Fibroblast of skin of scalp (primary cell): ENCODE measurements at places on chromosomes 16 and 17.
A peak's percentile ranks its signal among the peaks of the same experiment; 100 is the strongest.

- peak; percentile 46 for DNase-seq
Measured at GRCh38 chr17:69417545-69418483, 3.3 kb downstream of the MAP2K6 start.

DNA sequence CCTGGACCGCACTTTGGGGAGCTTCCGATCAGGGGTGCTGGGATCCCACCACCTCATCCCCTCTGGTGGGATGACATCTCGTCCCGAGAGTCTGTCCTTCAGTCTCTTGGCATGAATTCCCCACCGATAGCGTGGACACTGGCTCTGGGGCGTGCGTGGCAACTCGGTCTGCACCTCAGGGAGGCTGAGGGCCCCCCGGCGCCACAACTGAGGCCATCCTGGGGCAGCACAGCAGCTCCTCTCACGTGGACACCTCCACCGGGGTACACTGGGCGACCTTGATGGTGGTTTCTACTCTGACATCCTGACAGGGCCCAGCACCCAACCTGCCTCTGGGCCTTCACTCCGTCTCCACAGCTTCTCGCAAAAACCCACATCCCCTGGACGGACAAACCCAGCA lies 8.6 kb downstream of the PDIA2 start:
- no peak for DNase-seq

GRCh38 chr16:75085556-75085955 lies 31.0 kb downstream of the LDHD start:
- no peak for DNase-seq

DNA sequence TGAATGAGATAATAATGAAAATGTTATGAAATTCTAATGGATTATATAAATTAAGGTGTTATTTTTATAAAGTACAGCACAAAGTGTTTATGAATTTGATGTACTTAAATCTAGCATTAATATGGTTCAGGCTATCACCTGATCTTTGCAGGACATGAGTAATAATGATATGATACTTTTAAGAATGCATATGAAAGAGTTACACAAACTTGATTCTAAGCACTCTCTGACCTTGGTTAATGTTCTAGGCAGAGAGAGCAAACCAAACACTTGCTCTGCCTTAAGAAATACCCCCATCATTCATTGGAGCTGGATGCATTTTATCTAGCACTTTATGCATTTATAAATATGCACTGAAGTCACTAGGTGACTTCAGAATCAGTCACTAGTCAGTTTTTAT lies 942.2 kb upstream of the CDH8 start:
- DNase-seq: no peak

DNA sequence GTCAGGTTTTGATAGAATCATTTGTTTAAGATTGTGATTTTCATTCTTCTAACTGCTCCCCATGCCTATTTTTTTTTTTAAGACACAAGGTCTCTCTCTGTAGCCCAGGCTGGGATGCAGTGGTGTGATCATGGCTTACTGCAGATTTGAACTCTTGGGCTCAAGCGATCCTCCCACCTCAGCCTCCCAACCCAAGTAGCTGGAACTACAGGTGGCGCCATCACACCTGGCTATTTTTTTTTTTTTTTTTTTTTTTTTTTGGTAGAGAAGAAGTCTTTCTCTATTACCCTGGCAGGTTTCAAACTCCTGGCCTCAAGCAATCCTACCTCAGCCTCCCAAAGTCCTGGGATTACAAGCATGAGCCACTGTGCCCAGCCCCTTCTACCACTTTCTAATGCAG lies 223.3 kb downstream of the CBLN1 start:
- no peak for DNase-seq

DNA sequence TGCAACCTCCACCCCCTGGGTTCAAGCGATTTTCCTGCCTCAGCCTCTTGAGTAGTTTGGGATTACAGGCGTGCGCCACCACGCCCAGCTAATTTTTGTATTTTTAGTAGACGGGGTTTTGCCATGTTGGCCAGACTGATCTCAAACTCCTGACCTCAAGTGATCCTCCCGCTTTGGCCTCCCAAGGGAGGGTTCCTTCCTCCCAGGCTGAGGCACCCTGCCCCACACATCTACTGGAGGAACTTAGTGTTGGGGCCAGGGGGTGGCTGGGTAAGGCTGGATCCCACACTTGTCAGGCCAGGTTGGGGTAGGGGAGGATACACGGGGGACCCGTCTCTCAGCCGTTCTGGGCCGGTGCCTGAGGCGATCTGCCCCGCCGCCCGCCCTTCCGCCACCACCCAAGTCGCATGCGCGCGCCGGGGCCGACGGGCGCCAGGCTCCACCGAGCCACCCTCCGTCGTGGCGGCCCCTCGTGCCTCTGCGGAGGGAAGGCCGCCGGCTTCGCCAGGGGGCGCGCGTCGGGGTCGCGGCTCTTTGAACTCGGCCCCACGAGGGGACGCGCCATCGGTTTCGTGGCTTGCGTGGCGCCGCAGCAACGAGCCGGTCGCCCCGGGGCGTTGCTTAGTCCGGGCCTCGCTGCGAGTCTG lies 15.9 kb downstream of the GRB7 start:
- DNase-seq: peak; percentile 47

DNA sequence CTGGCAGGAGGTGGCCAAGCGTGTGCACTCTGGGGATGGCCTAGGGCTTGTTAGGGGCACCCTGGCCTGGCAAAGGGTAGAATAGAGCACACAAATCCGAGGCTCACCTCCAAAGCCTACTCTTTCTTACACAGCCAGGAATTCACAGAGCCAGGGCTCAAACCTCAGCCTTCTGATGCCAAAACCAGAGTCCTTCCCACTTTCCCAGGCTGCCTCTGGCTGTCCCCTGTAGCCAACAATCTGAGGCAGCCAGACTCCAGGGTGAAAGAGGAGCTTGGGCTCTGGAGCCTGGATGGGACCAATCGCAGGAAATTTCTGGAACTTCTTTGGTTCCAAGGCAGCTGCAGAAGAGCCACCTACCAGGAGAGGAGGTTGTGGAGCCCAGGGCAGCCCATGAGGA lies 127.9 kb downstream of the COPRS start:
- DNase-seq: no peak

DNA sequence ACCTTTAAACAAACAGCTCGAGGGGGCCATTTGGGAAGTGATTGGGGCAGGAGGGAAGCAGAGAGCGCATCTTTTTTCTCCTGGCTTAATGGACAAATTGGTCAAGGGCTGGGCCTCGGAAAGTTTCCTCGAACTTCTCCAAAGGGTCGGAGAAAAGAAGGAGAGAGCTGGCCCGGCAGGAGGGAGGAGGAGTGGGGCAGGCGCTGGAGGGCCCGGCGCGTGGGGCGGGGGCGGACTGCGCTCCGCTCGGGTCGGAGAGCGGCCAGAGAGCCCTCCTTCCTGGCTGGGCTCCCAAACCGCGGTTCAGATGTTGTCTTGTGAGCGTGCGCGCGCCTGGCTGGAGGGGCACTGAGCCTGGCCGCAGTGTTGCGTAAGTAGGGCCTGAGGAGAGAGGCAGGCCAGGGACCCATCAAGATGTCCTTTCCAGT lies 1.2 kb downstream of the MMP2 start:
- peak; percentile 93 for DNase-seq

- peak; percentile 78 for DNase-seq
Measured at GRCh38 chr16:31453255-31454204, 5.8 kb upstream of the ARMC5 start.

DNA sequence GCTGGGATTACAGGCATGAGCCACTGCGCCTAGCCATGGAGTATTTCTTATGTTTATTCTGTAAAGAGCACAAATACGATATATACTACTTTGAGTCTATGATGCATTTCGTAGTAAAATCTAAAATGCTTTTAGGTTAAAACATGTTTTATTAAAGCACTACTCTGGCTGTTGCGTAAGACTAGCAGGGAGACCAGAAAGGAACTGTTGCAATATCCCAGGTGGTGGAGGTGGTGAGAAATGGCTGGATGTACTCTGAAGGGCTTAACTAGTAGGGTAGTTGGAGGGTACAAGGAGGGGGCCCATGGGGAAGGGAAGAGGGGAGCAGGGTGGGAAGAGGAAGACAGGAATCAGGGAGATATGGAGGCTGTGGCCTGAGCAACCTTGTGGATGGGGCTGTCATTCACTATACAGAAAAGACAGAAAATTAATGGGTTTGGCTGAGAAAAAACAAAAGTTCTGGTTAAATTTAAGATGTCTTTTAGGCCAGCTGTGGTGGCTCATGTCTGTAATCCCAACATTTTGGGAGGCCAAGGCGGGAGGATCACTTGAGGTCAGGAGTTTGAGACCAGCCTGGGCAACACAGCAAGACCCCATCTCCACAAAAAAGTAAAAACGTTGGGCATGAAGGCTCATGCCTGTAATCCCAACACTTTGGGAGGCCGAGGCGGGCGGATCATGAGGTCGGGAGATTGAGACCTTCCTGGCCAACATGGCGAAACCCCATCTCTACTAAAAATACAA lies 35.8 kb downstream of the ST3GAL2 start:
- no peak for DNase-seq

GRCh38 chr16:60755907-60756306 lies 1280.3 kb downstream of the CDH8 start:
- no peak for DNase-seq

GRCh38 chr16:48157794-48158193 lies 2.0 kb upstream of the ABCC12 start:
- no peak for DNase-seq

DNA sequence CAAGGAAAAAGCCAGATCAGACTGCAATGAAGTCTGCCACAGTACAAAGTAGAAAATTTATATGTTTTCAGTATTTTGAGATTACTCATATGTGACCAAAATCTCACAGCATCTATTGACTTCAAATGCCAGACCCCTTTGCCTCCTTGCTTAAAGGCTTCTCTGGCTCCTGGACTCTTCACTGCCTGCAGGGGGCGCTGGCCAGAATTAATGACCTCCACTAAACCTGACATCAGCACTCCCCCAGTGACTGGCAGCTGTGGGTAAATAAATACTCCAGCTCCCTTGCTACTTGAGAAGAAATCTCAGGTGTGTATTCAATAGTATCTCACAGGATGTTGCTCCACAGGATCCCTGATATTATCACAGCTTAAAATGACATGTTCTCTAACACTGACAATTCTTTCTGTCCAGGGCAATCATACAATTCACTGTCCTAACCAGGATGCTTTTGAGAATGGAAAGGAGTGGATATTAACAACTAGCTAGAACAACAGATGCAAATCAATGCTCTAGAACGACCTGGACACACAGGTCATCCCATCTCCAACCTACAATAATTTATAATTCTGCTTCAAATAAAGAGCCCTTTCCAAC lies 4.0 kb downstream of the BECN1 start:
- peak; percentile 62 for DNase-seq

DNA sequence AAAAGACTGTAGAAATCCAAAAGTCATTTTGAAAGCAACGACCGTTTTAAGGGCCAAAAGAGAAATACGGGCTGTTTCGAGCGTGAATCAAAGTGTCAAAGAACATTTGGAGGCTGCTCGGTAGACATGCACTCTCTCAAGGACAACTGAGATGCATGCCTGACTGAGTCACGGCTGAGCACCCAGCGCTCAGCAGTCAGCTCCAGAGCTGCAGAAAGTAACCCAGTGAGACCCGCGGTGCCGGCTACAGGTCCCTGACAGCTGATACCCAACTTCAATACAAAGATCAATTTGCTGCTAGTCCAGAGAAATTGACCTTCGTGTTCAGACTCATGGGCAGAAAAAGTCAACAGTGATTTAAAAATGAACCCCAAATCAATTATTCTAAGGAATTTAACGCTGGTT lies 214.9 kb downstream of the STX8 start:
- DNase-seq: peak; percentile 43

GRCh38 chr17:38464723-38465390 lies 36.6 kb downstream of the ARHGAP23 start:
- DNase-seq: peak; percentile 96

DNA sequence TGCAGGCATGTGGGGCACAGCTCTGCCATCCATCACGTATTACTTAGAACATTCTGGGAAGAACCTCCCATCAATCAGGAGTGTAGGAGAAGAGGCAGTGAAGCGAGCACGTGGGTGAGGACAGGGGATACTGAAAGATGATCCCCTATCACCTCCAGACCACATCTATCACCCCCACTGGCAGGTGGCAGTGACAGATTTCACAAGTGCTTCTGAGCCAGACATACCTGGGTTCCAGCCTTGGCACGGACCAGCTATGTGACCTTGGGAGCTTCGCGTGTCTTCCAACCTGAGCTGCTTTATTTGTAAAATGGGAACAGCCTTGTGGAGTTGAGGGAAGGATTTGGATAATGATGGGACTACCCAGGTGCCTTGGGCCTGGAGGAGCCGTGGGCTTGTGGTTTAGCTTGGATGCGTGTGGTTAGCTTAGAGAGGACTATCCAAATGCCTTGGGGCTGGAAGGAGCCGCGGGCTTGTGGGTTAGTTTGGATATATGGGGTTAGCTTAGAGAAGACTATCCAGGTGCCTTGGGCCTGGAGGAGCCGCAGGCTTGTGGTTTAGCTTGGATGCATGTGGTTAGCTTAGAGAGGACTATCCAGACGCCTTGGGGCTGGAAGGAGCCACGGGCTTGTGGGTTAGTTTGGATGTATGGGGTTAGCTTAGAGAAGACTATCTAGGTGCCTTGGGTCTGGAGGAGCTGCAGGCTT lies 206.4 kb downstream of the ENGASE start:
- DNase-seq: no peak

- DNase-seq: peak; percentile 21
Measured at GRCh38 chr16:85321509-85322271, 209.4 kb upstream of the CIBAR2 start.

- no peak for DNase-seq
Measured at GRCh38 chr16:85623250-85623649, 10.1 kb downstream of the GSE1 start.

DNA sequence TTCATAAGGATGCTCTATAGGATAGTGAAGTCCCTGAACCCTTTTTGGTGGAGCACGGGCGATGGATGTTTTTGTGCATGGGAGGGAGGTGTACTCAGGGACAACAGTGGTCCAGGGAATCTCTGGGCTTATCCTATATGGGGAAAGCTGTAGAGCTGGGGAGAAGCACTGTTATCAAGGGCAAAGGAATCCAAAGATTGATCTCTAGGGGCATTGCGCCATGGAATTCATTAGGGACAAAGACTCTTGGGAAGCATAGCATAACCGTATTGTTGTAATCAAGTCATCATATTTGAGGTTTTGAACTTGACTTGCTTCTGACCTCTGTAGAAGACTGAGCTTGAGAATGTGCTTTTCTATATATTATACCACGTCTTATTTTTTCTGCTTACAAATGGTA lies 172.9 kb upstream of the ZFHX3 start:
- DNase-seq: peak; percentile 70

- DNase-seq: no peak
Measured at GRCh38 chr16:35636480-35637230, 2177.2 kb downstream of the TP53TG3F start.
